ENCODE measurements at places on chromosomes 12 and 14.

GRCh38 chr14:101008631-101009336, 105.3 kb upstream of the RTL1 start:
- no peak for DNase-seq

DNA sequence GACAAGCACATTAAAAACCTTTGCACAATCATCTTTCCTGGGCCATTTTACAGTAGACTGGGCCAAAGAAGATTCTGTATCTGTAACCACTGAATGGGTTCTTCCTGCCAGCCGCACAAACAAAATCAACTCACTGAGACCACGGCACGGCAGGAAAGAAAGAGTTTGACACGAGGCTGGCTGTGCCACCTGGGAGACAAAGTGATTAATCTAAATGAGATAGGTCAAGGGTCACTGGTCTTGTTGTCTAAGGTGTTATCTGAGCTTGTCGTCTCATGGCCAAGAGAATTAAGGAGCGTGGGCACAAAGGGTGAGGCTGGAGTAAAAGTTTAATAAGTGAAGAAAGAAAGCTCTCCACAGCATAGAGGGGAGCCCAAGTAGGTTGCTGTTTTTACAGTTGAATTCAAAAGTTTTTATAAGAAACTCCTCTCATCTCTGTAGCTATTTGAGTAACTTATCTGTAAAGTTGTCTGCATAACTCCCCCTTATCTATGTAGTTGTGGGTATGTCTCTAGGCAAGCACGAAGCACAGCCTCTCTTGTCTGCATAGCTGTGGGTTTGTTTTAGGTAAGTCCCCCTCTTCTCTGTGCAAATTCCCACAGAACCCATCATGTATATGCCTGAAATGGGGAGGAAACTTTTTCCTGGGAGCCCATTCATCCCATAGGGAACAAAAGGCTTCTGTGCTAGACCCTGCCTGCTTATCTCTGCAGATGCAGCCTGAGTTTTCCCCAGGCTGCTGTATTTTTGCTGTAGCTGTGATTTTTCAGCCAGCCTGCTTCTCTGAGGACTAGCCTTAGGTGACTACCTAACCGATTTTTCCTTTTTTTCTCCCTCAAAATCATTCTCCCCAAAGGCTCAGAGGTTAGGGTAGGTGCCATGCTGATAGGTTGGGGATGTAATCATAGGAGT, 1314.6 kb upstream of the TMEM132C start:
- no peak for DNase-seq

- no peak for DNase-seq
These were observed 569 bp upstream of the RGS6 start for GRCh38 chr14:71931492-71932228.

GRCh38 chr12:41507286-41507685, 319.2 kb downstream of the PDZRN4 start:
- no peak for DNase-seq

GRCh38 chr12:93242154-93242972, 135.4 kb upstream of the NUDT4 start:
- no peak for DNase-seq

DNA sequence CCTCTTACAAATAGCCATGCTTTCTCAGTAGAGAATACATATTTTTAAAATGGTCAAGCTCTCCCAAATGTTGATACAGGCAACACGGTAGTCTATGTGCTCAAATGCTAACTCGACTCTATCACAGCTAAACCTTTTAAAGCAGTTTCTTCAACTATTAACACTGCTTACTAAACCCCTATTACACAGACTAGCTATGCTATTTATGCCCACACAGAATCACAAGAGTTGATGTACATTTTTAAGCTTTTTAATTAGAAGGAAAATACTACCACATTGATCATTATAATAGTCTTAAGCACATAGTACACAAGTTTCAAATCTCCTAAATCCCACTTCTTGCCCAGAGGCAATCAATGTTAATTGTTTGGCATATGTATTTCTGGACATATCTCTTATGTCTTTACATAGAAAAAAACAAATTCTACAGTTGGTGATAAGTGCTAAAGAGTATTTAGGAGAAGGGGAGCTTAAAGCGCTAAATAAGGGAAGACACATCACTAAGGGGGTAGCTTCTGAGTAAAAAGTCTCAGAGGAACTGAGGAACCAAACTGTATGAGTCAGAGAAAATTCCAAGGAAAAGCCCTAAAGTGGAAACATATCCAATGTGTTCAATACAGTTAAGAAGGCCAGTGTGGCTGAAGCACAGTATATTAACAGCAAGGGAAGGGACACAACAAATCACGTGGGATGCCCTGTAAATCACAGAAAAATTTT, 13.7 kb downstream of the HNRNPC start:
- no peak for DNase-seq

- DNase-seq, result no peak
These were observed 19.2 kb upstream of the PPP1R12A start for GRCh38 chr12:79954037-79954610.

DNA sequence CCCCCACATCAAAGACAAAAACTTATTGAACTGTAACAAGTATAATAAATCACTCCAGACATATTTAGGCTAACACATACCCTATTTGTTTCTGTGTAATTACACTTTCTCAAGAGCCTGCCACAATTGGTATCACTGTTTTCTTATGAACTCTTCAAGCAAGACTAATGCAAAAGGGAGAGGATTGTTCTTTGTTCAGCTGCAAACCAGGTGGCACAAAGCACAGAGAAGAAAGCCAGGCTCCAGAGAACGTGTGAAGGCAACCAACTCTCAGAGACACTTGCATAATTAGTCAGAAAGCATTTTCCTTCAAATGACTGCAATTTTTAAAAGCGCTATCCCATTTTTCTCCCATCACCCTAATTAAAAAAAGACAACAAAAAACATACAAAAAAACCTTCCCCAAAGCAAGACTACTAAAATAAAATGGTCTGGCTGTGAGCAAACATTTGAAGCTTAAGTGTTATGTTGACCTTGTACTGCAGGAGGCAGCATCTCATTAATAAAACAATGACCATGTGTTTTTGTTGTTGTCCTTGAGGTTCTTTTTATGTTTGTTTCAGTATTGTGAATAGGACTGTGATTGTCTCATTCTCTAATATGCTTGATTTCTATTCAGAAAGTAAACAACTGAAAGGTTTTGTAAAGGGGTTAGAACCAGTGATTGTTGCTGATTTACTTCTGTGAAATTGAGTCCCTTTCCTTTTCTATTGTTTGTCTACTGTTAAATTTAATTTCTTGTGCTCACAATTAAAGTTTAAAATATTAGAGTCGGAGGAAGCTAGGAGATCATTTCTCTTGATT, 452.7 kb upstream of the PDE3A start:
- DNase-seq, result no peak

GRCh38 chr14:75295061-75295461, 16.4 kb downstream of the FOS start:
- DNase-seq, result peak; percentile 72

- DNase-seq, result no peak
These were observed 85.3 kb downstream of the RFLNA start for GRCh38 chr12:124379938-124380754.

DNA sequence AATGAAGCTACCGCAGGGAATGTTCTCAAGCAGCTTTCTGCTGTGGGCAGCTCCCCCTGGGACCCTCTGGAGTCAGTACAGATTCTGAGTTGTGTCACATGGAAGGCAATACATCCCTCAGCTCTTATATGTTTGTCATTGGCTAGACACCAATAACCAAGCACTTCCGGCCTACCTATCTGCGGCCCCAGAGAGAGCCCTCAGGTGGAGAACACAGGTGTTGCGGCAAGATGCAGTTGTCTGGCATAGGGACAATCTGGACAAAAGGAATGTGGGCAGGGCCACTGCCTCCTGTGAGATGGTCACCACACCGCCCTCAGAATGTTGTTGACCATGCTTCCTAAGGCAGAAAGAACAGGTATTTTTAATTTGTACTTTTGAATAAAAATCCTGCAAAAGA, 118.7 kb downstream of the BRMS1L start:
- no peak for DNase-seq

- no peak for DNase-seq
These were observed 80.5 kb downstream of the TMEM260 start for GRCh38 chr14:56659964-56660551.

GRCh38 chr14:26056036-26056616, 541.7 kb downstream of the NOVA1 start:
- DNase-seq, result no peak

- no peak for DNase-seq
These were observed 1.5 kb upstream of the PPP1CC start for GRCh38 chr12:110744151-110744571.

All from gastrocnemius medialis (tissue), 4 donors.